ENCODE measurements at places on chromosomes 1 and 21.

- no peak for DNase-seq
Observed at GRCh38 chr1:22611530-22611947, 24.9 kb upstream of the C1QA start.

- no peak for DNase-seq
Observed at GRCh38 chr1:28507646-28508434, 2.0 kb downstream of the RCC1 start.

GRCh38 chr1:93095804-93096585, 16.9 kb downstream of the MTF2 start:
- DNase-seq, result no peak

DNA sequence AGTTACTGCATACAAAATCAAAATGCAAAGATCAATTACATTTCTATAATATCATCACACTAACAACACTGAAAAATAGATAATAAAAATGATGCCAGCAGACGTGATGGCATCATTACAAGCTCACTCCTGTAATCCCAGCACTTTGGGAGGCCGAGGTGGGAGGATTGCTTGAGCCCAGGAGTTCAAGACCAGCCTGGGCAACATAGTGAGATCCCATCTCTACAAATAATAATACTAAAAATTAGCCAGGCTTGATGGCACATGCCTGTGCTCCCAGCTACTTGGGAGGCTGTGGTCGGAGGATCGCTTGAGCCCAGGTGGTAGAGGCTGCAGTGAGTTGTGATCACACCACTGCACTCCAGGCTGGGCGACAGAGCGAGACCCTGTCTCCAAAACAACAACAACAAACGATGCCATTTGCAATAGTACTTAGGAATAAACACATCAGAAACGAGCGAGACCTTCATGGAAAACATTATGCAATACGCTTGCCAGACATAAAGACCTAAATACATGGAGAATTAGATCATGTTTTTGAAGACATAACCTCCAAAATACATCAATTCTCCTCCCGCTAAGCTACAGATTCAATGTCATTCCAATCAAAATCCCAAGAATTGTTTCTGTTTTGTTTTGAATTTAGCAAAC, 86.6 kb upstream of the ERRFI1 start:
- DNase-seq, result no peak

GRCh38 chr1:155978973-155979429, 654 bp upstream of the ARHGEF2 start:
- DNase-seq, result no peak

DNA sequence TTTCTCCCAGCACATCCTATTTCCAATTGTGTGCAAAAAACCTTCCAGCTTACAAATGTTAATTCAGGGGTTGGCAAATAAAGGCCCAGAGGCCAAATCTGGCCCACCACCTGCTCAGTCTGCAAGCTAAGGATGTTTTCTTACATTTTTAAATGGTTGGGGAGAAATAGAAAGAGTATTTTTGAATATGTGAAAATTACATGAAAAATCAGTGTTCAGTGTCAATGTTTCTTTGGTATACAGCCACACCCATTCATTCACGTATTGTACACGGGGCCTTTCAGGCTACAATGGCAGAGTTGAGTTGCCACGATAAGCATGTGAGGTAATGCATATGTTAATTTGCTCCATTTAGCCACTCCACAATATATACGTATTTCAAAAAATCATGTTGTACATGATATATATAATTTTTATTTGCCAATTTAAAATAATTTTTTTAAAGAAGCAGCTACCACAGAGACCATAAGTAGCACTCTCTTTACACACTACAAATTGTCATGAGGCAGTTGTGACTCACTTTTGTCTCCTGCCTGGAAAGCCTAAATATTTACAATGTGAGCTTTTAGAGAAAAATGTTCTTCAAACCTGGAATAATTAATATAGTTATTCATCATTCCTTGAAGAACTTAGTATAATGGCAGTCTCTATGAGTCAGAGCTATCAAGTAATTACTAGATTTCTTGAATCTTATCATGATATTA, 189.6 kb downstream of the SMYD3 start:
- DNase-seq, result no peak

DNA sequence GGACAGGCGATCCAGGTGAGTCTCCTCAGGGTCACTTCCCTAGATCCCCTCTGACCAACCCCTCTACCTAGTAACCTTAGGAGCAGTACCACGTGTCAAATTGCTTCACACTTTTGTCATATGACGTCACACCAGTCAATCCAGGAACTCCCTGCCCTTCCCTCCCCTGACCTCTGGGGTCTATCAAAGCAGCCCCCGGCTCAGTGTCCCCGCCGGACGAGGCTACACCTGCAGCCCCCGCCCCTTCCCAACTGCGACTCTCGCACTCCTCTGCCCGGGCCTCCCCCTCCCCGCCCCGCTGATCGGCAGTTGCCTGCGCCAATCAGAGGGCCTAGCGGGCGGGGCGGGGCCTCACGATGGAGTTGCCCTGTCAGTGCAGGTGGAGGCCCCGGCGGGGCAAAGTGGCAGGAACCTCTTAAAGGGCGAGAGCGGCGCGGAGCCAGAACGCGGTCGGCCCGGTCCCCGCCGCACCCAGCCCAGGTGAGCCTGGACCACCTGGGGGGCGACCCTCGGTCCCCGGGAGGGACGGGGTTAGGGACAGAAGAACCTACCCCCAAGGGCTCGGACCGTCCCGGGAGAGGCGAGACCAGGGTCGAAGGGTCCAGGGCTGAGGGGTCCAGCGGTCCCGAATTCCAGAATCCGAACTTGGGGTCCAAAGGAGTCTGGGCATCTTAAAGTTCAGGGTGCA, 27.5 kb upstream of the EPB41 start:
- peak; percentile 91 for DNase-seq

DNA sequence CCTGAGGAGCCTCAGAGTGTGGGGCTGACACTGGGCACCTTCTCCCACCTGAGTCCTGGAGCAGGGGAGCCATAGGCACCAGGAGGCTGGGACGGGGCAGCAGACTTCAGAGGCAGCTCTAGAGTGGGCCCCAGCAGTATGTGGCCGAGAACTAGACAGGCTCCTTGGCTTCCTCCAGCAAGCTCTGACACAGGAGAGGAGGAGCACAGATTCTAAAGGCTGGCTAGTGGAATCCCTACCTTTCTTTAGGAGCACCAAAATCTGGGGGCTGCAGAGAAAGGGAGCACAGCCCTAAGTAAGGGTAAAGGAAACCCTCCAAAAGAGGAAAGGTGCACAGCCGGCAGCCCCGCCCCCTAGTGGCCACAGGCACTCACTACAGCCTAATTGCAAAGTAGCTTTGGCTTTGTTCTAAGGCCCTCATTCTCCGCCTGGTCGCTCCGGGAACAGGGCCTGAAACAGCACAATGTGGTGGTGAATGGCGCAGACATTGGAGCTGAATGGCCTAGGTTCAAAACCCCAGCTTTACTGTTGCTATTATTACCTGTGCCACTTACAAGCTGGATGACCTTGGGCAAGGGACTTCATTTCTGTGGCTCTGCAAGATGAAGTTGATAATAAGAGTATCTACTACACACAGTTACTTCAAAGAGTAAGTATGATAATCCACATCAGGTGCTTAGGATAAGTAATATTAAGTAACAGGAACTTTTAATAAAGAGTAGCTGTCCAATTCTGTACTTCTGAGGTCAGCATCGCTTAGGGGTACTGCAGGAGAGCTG, 8.8 kb upstream of the GUCA2A start:
- DNase-seq, result peak; percentile 53

GRCh38 chr21:25489673-25490072, 117.6 kb downstream of the MRPL39 start:
- DNase-seq, result no peak

DNA sequence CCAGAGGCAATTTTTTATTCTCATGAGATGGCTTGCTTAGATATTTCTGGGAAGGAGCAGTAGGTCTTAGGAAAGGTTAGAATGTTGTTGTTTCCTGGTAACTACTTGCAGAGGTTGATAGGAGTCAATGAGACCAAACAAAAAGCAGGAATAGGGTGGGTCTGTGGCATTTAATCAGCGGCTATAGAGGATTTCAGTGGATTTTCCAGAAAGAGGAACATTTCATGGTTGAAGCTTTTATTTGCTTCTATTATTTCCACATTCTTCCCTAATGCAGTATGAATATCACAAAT, 111.3 kb upstream of the PALMD start:
- no peak for DNase-seq

DNA sequence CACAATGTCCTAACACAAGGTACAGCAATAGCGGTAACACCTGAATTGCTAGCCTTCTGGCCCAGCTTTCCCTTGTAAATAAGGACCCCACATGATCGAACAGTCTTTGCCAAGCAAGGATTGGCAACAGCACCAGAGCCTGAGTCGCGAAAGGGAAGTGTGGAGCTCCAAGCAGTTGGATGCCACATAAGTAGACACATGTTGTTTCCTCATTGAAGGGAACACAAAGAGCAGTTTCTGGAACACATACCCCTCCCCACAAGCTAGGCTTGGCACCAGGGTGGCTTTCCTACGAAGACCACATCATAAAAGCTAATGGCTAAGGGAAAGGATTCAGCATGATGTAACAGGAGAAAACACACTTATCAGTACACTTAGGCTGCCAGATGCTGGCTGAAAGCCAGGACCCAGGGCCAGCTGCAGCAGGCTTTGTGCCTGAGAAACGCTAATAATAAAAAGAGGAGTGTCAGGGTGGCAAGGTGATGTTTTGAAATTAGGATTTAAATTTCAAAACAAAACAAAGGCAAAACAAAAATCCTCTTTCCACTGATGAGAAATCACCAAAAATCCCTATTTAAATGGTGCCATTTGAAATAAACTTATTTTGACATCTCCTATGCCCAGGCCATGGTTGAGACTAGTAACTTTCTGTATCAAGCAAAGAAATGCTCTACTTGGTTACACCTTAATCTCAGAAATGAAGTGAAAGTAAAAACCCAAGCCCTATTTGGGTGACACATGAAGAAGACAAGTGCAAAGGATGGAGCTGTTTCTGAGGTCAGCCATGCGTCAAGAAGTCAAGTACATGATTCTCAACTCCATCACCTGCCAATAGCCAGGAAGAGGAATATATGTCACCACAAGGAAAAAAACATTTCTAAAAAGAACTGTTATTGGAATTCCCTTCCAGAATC, 11.9 kb upstream of the CPLANE2 start:
- DNase-seq, result no peak

DNA sequence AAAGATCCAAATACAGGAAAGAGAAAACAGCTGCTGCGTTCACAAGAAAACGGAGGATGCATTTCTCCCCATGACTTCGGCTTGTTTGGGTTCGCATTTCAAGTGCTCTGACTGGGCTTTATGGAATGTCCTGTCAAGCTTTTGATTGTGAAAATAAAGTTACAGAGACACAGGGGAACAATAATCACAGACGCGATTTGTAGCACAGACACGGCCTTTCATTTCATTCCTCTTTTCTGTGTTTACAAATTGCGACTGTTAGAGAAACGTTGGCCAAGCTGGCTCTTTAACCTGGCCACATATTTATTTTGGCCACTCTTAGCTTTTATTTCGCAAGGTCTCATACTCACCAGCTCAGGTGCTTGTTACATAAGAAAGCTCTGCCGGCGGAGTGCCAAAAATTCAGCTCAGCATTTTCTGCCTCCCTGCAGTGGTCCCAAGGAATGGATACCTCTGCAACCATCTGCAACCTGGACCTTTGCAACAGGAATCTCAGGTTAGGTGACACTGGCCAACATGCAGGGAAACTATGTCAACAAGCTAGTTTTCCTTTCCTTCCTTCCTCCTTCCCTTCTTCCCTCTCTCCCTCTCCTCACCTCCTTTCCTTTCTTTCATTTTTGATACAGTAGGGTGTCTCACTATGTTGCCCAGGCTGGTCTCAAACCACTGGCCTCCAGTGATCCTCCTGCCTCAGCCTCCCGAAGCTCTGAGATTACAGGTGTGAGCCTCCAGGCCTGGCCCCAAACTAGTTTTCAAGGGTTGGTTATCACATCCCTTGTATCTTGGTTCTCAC, 58.2 kb upstream of the SLC45A1 start:
- no peak for DNase-seq

GRCh38 chr1:208103597-208104513, 140.3 kb downstream of the PLXNA2 start:
- no peak for DNase-seq
